ENCODE measurements at places on chromosomes 6 and 20.
A peak's percentile ranks its signal among the peaks of the same experiment; 100 is the strongest.

- no peak for DNase-seq
These were observed 29.1 kb downstream of the MYH7B start for GRCh38 chr20:34984756-34985261.

DNA sequence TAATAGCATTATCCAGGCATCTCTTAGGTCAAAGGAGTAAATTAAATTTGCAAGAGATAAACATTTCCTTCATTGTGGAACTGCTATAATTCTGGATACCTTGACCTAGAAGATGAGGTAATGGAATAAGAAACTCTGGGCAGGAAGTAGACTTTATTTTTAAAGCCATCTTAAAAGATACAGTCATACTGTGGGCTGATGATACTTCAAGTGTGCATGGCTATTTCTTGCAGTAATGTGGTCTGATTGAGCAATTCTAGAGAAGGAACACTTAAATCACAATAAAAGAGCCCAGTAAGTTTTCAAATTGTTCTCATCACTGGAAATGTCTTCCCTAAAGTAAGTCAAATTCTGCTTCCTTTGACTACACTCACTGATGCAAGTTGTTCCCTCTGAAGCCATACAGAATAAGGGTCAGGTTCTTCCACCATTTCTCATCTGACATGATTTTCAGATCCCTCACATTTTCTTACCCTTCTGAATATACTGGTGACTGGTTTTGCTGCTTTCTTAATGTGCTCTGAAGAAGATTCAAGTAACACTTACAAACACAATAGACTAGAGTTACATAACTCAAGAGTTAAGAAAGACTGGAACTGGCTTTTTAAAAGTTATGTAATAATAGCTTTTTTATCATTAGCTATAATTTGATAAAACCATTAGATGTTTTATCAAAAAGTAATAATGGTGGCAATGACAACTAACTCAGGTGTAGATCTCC, 62.6 kb upstream of the TMEM244 start:
- no peak for DNase-seq

- DNase-seq, result no peak
These were observed 2.9 kb upstream of the TRIM39 start for GRCh38 chr6:30323806-30324205.

GRCh38 chr6:9168669-9169068, 733.3 kb upstream of the SLC35B3 start:
- DNase-seq, result no peak

DNA sequence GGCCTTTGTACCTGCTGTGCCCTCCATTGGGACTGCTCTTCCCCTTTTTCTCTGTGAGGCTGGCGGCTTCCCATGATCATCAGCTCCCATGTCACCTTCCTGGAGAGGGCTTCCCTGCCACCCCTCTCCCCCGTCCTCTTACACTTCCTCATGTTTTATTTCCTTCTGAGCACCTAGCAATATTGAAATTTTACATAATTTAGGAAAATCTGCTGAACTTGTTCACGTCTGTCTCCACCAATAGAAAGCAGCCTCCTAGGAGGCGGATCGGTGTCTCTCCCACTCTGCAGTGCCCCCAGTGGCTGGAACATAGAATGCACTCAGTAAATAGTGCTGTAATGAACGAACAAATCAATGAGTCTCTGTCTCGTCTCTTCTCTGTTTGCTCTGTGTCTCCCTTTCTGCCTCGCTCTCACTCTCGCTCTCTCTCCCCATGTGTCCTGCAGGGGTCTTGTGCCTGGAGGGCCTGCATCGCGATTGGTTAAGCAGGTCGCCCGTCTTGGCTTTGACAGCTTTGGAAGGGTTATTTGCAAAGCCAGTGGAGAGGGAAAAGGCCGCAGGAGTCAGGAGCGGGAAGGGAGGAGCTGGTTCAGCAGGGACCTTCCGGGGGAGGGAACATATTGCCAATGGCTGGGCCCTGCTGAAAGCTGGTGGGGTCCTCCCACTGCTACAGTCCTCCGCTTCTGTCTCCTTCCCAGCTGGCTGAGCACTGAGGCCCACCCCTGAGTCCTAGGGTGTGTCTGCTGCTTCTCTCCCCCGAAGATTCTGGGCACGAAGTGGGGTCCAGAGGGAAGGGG, 12.1 kb upstream of the OCSTAMP start:
- peak; percentile 72 for DNase-seq

DNA sequence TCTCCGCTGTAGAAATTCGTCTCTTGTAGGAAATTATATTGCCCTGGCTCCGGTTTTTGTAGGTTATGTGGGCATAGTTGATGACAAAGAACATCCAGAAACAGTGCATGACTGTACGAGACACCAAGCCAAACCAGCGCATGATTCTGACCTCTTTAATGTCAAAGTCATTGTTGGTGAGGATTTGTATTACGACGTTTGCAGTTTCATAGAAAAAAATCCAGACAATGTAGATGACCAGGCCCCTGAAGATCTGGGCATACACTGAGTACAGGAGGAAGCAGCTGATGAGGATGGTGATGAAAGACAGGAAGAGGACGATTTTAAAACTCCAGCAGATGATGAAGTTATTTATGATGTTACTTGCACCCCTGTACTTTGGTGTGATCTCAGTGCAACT, 39.1 kb upstream of the TBC1D22B start:
- no peak for DNase-seq

GRCh38 chr6:63504777-63505384, 67.4 kb upstream of the LOC128125822 start:
- DNase-seq, result no peak

DNA sequence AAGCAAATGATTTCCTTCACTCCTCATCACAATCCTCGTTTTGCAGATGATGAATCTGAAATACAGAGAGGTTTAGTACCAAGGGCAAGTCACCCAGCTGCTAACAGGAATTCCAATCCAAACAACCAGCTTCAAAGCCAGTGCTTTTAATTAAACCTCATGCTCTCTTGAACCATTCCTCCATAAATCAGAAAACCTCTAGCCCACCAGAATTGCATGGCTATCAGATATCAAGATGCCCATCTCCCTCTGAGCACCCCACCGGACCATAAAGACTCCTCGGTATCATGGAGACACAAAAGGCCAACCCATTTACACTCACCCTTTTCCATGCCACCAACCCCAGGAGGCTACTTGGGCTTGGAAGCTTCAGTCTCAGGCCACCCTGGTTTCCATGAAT, 46.0 kb downstream of the TFAP2A start:
- DNase-seq, result no peak

DNA sequence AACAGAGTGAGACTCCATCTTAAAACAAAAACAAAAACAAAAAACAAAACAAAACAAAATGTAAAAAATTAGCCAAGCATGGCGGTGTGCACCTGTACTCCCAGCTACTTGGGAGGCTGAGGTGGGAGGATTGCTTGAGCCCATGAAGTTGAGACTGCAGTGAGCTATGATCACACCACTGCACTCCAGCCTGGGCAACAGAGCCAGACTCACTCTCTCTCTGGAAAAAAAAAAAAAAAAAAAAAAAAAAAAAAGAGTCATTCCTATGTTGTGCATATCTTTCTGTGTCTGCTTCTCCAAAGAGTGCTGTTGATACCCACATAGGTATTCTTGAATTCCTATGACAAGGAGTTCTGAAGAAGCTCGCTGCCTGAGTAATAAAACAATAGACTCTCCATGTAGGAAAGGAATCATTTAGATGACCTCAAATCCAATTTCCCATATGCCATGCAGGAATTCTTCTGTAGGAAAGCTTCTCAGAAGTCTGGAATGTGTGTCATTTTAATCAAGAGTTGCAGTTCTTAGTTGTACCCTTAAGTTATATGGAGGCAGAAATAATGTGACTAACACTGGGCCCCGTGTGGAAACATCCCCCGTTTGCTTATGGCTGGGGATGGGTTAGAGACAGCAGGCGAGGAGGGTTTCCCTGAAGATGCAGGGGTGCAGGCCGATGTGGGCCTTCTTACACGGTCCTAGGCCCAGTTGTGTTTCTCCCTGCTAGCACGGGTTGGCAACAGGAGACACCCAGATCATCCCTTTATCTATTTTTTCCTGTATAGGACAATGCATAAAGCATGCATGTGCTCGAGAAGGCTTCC, 79.4 kb downstream of the ZDHHC14 start:
- DNase-seq, result no peak

DNA sequence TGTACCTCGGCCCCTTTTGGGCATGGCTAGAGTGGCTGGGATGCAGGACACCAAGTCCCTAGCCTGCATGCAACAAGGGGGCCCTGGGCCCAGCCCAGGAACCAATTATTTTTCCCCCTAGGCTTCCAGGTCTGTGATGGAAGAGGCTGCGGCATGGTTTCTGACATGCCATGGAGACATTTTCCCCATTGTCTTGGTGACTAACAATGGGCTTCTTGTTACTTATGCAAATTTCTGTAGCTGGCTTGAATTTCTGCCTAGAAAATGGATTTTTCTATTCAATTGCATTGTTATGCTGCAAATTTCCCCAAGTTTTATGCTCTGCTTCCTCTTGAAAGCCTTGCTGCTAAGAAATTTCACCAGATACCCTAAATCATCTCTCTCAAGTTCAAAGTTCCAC, 1269.6 kb upstream of the CITED2 start:
- no peak for DNase-seq

DNA sequence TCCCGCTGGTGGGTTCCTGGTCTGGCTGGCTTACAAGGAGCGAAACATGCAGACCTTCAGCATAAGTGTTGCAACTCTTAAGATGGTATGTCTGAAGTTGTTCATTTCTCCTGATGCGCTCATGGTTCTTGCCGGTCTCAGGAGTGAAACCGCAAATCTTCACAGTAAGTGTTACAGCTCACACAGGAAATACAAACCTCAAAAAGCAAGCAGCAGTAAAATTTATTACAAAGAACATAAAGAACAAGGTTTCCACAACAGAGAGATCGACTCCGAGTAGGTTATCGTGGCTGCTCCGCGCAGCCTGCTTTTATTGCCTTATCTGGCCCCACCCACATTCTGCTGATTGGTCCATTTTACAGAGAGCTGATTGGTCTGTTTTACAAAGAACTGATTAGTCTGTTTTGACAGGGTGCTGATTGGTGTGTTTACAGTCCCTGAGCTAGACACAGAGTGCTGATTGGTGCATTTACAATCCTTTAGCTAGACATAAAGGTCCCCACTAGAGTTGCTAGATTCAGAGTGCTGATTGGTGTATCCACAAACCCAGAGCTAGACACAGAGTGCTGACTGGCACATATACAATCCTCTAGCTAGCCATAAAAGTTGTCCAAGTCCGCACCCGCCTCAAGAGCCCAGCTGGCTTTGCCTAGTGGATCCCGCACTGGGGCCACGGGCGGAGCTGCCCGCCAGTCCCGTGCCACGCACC, 39.2 kb downstream of the TRIM27 start:
- DNase-seq, result peak; percentile 75

DNA sequence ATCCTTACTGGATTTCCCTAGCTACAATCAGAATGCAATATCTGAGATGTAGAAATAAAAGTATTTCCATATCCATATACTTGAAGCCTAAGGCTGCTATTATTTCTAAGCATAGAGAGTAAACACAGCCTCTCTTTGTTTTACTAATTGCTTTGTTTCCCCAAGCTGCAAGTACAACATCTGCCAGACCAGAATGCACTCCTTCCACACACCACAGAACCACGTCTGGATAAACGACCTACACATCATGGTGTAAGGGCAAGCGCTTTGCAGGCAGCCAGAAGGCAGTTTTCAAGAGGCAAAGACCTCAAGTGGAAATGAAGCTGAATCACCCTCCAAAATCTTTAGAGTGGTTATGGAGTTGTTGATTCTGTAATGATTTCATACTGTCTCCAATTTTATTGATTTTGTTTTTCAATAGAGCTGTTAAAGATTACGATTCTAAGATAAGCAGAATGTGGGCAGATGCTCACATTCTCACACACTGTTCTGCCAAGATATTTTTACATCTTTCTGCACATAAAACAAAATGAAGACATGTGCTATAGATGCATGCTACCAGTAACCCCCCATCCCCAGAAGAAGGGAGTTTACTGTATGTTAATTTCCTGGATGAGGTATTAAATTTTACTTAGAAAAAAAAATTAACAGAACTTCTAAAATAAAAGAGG, 88.8 kb downstream of the THEMIS start:
- DNase-seq, result no peak

DNA sequence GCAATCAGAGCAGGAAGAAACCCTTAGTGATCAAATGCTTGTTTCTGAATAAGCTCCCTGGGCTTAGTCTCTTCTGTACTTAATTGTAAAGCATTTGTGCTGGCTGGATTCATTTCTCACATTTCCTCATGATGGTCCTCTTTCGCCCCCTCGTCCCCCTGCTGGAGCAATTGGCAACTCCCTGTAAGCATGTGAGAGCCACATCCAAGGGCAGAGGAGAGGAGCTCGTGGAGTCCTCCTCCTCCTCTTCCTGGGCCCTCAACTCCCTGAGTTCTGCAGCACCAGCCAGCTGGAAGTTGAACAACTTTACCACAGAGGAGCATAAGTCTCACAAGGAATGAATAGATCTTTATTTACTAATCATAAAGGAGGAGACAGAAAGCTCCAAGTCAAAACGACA, 12.6 kb downstream of the ANKEF1 start:
- no peak for DNase-seq

DNA sequence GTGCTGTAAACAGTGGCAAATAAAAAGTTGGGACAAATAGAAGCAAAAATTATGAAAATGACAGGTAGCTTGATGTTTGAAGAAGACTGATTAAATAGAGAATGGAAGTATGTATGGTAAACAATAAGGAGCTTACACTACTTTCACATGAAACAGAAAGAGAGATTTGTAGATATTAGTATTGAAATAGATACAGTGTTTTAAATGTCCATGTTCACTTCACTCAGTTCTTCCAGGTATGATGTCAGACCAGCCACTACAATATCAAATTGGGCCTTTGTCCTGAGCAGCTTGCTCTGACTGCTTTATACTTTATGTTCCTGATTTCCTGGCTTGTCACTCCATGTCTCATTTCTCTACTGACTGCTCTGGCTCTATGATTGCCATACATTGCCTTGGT, 107.5 kb downstream of the CENPW start:
- no peak for DNase-seq

DNA sequence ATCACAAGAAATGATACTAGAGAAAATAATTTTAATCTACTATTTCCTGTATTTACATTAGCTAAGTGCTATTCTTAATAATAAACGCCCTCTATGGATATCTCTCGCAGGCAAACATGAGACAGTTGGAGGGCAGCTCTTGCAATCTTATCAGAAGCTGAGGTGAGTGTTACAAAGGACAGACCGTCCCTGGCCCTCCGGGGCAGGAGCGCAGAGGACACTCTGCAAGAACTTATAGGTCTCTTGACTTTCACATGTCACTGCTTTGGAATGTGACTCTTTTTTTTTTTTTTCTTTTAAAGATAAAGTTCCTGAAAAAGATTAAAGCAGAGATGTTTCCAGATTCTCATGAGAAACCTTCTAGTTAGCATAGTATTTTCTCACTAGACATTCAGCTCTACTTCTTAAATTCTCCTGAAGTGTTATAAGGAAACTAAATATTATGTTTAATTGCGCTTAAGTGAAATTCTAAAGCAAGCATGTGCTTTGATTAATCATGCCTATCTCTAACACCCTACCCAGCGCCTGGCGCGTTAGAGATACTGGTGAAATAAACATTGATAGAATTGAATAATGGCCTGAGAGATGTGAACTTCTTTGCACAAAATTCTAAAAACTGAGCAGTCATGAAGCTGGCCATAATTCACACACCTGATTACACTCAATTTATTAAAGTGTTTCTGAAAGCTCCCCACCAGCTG, 57.4 kb downstream of the SYTL3 start:
- no peak for DNase-seq

GRCh38 chr6:87705070-87705691, 3.1 kb upstream of the AKIRIN2 start:
- DNase-seq, result no peak

- peak; percentile 41 for DNase-seq
These were observed 690 bp downstream of the GDAP1L1 start for GRCh38 chr20:44247586-44248409.

- DNase-seq, result no peak
These were observed 148.0 kb downstream of the TMEM200A start for GRCh38 chr6:130513770-130514169.

- DNase-seq, result no peak
These were observed 11.2 kb downstream of the CNBD2 start for GRCh38 chr20:35979544-35979943.
